ENCODE measurements at places on chromosomes 7 and 10. TPM values are rescaled to one million over a fixed set of nuclear protein-coding genes. Genes with fewer than 3 reads are reported as not detected.

- peak; percentile 19 for DNase-seq
Measured at GRCh38 chr7:26549281-26549944, 257.8 kb downstream of the SNX10 start.

DNA sequence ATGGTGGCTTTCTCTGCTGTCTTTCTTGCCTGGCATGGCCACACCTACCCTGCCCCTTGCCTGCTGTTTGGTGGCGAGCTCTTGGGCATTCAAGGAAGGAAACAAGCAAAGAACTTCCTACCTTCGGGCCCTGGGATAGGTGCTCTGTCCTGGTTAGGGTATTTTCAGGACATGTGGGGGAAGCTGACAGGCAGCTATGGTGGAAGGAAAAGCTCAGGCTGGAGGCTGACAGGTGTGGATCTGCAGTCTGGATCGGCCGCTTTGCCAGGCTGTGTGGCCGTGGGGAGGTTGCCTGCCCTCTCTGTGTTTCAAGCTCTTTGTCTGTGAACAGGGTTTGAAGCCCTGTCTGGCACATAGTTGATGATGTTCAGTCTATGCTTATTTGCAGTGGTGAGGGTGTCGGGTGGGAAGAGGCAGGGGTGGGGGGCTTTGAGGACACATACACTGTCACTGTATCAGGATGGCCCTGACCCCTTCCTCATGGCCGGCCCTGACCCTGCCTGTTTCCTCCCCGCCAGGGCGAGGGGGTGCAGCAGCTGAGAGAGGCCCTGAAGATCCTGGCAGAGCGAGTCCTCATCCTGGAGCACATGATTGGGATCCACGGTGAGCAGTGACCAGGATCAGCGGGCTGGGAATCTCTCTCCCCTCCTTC, 73.7 kb downstream of the MYL10 start:
- DNase-seq: no peak

- DNase-seq: no peak
Measured at GRCh38 chr10:48701941-48702340, 17.3 kb downstream of the WDFY4 start.

DNA sequence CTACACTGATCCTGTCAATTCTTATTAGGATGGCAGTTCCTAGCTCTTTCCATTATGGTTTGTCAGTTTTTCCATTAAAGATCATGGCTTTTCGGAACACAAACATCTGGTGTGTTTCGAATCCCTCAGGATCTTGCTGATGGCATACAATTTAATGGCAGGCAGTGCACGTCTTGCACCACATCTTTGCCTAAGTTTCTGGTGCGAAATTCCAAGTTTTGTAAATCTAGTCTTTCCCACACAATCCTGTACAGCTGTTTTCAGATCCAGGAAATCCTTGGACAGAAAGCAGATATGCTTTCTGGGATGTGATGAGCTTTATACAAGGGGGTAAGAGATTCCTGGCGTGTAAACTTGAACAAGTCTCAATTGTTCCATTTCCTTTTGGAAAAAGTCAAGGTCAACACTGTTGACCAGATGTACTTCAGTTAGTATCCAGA, 224.3 kb upstream of the PHYHIPL start:
- no peak for DNase-seq

DNA sequence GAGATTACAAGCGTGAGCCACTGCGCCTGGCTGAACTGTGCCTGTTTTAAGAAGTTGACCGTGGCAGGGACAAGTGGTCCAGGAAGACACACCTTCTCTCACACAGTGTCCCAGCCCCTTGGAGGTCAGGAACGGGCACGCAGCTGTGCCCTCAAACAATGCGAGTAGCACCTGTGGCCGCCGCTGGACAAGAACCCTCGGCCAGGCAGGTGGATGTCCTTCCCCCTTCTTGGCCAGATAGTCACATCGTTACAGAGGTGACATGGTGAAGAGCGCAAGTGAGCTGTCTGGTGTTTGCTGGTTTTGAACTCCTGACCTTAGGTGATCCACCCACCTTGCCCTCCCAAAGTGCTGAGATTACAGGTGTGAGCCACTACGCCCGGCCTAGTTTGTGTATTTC, 8.8 kb downstream of the ZFAND2A start:
- no peak for DNase-seq

DNA sequence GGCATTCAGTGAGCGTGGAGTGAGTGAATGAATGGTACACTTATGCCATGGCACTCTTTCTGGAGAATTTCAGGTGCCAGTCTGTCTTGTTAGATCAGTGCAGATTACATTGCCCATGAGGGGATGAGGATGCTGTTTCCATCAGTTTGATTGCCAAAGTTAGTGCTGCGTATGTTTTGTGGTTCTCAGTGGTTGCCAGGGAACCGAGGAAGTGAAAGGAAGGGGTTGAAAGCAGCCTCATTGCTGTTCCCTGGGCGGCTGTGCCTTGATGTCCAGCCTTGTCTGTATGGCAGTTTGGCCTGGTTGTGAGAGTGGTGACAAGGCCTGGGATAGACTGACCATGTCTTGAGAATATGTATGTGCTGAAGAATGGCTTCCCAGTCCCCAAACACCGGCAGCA, 30.2 kb downstream of the WBP1L start:
- peak; percentile 71 for DNase-seq

DNA sequence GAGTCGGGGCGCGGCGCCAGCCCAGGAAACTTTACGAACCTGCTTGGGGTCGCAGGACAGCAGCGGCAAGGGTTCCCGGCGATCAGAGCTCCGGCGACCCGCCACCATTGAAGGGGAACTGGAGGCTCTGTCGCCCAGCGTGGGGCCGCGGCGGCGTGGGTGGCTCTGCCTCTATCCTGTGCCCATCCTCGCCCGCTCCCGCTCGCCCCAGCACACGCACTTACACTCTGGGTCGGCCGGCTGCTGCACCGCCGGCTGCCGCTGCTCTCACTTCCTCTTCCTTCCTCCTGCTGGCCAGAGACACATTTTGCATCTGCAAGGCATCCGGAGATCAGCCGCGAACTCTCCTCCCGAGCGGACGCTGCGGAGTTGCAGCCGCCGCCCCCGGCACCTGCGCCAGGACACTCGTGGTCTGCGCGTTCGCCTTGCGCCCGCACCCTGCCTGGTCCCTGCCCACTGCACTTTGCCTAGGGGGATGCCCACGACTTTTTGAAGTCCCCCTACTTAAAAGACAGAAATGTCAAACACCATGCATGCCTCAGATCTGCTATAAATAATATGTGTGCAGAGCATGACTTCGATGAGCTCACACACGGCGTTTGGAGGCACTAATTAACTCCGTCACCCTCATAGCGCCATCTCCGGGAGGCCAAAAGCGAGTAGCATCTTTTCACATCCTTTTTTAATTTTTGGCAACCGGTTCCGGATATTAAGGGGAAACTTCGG, at the start of gene ELMO1:
Gene ELMO1 (minus strand): TSS at position 229 of the 726 bp plus-strand sequence. CDS start 106,174 bp downstream, outside the sequence.
- DNase-seq: peak; percentile 90

DNA sequence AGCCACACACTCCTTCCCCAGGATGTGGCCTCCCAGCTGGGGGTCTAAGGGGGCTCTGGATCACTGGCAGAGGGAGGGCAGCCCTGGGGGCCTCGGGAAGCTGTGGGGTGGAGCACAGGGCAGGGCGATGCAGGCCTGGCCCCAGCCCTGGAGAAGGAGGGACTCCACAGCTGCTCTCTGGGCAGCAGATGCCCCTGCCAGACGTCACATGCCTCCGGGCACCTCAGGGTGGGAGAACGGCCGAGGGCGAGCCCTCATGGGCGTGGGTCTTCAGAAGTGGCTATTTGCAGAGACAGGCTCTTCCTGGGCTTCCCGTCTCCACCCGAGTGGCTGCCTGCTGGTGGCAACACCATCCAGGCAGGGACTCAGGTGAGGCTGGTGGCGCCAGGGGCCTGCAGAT, 16.0 kb upstream of the ADGRA1 start:
- no peak for DNase-seq

GRCh38 chr7:111092406-111093236, 1.7 kb downstream of the LRRN3 start:
- DNase-seq: no peak

- no peak for DNase-seq
Measured at GRCh38 chr10:94103801-94104221, 110.1 kb downstream of the PLCE1 start.

- no peak for DNase-seq
Measured at GRCh38 chr7:77819021-77819420, 20.4 kb downstream of the PHTF2 start.

DNA sequence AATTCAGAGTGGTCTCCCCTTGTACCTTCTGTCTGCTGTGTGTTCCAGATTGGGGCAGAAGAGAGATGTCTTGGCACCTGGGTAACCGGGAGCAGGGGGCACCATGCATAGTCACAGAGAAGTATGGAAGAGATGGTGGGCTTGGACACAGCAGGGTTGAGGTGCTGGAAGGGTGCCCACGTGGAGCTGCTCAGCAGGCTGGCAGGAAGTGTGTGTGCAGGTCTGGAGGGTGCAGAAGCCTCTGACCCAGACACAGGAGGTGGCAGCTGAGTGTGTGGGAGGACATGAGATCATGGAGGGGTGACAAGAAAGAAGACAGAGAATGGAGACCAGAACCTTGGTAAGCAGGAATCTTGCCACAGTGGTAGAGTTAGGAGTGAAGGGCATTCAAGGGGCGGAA, 42.3 kb upstream of the DUSP5 start:
- no peak for DNase-seq

GRCh38 chr10:42630537-42631134, 7.7 kb downstream of the ZNF33B start:
- DNase-seq: no peak

The ALOX5 gene
- 0.04 TPM for polyA plus RNA-seq

The CAMK1D gene
- polyA plus RNA-seq: 0.37 TPM

The DMTF1 gene
- polyA plus RNA-seq: 92.9 TPM

The EVX1 gene
- polyA plus RNA-seq: not detected

The SLC4A2 gene
- 120 TPM for polyA plus RNA-seq

The ZNF804B gene
- polyA plus RNA-seq: not detected

The NFKB2 gene
- 21.0 TPM for polyA plus RNA-seq
